NCI-H460 (cell line): ENCODE measurements at places on chromosomes 5 and 9.

GRCh38 chr9:129310666-129311350, 132.7 kb upstream of the IER5L start:
- no peak for DNase-seq

DNA sequence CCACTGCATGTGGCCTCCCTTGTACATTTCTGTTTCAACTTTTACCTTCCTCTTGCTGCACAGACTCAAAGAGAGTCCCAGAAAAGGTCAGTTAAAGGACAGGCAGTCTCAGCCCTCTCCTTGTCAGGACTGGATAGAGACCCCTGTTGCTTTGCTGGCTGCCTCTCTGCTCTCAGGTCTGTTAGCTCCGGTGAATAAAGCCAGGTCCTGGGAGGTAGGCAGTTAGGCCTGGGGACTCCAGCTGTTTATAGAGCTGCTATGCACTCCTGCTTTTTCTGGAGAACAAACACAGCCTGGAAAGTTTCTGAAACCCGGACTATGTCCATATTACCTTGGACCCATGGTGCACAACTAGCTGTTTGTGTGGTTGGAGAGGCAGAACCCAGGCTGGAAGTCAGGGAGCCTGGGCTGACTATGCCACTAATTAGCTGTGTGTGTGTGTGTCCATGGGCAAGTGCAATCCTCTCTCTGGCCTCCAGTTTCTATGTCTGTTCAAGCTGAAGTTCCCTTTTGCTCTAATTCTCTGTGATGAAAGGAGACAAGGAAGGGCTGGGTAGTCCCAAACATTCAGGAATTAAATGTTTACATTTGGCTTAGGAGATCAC, 42.9 kb downstream of the GLRA1 start:
- no peak for DNase-seq

- no peak for DNase-seq
These were observed 38.7 kb upstream of the IL17B start for GRCh38 chr5:149417711-149418368.

DNA sequence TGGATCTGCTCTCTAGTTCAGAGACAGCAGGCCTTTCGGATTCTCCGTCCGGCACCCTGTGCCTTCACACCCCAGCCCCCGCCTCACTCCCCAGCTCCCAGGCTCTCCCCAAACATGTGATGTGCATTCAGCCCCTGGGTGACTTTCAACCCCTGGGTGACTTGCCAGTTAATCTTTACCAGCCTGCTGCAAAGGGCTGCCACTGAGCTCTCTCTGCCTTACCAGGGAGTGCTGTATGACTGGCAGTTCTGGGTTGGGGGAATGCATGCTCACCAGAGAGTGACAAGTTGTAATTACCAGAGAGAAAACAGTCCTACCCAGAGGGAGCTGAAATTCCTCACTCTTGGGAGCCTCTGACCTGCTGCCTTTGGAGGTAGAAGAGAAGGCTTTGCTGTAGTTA, 4.9 kb upstream of the ADRA1B start:
- no peak for DNase-seq
